CD4-positive, alpha-beta T cell treated with Interferon gamma for 1 hour (primary cell): ENCODE measurements at places on chromosomes 4 and X.

- no peak for DNase-seq
Observed at GRCh38 chr4:8559524-8560264, 20.5 kb upstream of the GPR78 start.

DNA sequence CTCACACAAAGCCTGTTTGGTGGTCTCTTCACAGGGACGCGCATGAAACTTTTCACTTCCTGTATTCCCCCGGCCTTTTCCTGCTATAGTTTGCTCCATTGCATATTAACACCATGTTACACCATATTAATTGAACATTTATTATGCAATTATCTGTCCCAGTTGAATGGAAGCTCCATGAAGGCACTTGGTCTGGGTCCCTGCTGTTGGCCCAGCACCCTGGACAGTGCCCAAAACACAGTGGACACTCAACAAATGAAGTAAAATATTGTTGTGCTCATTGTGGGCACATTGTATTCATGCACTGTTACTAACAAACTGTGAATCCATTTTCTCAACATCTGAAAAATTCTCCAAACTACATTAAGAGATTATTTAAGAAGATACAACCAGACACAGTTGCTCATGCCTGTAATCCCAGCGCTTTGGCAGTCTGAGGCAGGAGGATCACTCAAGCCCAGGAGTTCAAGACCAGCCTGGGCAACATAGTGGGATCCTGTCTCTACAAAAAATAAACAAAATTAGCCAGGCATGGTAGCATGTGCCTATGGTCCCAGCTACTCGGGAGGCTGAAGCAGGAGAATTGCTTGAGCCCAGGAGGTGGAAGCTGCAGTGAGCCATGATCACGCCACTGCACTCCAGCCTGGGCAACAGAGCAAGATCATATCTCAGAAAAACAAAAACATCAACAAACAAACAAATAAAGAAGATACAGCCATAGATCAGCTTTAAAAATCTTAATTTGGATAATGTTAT is 292.7 kb upstream of the TENM3 start:
- DNase-seq: no peak

DNA sequence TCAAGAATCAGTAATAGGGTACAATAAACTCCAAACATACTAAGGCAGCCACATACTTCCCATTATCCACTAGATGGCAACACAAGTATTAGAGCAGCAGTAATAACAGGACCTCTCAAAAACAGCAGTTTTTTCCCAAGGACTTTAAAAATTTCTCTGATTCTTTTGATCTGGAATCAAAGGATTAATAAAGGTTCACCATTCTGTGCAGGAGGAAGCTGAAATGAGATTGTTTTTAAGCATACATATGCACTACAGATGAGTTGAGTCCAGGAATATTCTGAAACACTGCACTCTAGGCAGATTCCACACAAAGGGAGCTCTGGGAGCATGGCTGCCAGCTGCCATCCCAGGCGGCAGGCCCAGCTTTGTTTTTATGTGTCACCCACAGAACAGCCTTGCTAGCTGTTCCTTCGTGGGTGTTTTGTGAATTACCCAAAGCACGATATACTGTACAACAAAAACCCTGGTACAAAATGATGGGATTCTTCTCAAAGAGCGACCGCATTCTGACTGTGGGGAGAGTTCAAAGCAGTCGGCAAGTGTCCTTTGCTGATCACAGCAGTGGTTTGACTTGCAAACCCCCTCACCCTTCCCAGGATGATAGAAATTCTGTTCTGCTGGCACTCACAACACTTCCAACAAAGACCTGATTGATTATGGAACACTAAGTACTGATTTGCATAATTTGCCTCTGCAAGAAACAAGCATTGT is 61.0 kb downstream of the STX18 start:
- no peak for DNase-seq

DNA sequence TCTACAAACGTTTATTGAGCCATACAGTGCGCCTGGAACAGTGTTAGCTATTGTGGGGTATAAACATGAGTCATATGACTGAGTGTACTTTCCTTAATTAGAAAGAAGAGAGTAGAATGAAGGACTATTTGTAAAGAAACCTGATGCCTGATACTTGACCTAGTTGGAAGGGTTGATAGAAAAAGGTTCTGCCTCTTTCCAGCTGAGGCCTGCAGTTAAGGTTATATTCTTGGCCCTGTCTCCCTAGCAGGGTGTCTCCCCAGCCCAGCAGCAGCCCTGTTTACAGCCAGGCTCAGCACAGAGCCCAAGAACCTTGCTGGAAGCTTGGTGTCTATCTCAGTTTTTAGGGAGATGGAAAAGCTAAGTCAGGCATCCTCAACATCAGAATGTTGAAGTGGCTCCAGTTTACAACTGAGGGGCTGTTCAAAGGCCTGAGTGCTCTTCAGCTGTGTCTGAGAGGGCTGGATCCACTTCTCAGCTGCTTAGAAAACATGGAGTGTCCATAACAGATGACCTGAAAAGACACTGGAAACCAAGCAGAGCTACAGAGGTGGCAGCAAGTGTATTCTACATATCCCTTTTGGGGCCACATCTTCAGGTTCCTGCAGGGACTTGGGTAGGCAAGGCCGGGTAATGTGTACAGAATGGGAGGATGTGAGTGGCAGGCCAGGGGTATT is 21.6 kb downstream of the NYX start:
- DNase-seq: no peak

DNA sequence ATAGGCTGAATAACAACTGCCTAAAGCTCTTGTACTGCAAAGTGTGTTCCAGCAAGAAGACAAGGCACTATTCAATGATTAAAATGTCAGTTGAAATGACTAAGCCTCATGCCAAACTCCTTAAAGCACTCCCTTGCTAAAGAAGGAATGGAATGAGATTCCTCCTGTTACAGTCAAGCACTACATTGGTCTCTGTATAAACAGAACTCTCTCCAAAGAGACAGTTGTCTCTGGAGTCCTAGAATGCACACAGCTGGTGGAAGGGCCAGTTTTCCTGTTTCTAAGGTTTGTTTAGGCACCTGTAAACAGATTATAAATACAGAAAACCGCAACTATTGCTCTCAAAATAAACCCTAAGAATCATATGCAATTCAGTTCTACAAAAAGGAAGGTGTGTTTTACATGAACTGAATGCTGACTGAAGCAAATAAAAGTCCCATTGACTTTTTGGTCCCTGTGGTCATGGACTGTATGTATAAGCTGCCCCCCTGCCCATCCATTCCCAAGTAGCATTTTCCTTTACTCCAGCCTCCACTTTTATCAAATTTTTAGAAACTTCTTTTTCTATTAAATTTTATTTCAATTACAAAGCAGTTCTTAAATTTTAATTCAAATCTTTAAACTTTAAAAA is 47.0 kb downstream of the FAT1 start:
- no peak for DNase-seq

DNA sequence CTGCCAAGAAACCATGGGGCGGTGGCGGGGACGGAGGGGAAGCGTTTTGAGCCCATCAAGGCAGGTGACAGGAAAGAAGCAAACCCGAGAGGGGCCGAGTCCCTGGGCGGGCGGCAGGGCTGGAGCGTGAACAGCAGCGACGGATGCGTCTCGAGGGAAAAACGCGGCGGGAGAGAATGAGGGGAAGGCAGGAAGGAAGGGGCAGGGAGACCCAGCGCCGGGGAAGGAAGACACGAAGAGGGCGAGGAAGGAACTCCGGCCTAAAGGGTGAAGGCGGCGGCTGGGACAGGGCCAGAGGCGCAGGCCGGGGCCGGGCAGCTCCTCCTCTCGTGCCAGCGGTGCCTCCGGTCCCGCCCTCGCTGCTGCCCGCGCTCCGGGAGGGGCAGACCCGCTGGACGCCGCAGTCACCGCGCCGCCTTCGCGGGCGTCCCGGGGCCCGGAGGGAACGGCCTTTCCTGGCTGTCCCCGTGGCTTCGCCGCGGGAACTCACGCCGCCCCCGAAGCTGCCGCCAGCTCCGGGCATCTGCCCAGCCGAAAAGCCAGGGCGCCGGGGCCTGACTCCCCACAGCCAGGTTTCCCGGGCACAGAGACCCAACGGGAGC is 751 bp upstream of the RGS12 start:
- DNase-seq: no peak

- no peak for DNase-seq
Observed at GRCh38 chr4:129355031-129355430, 259.1 kb downstream of the C4orf33 start.
